Smooth muscle cell of the pulmonary artery (primary cell): ENCODE measurements at places on chromosomes 7 and 10. TPM values are rescaled to one million over a fixed set of nuclear protein-coding genes. Genes with fewer than 3 reads are reported as not detected.

Gene LARP4B
- total RNA-seq, result 29.3 and 37.4 TPM in 2 replicates

Gene SFTPA1
- total RNA-seq, result not detected in 2 replicates

Gene MOGAT3
- not detected in 2 replicates for total RNA-seq

Gene CALHM3
- total RNA-seq, result not detected in 2 replicates
